ENCODE measurements at places on chromosomes 2 and 18. TPM values are rescaled to one million over a fixed set of nuclear protein-coding genes. Genes with fewer than 3 reads are reported as not detected.

The RAB11FIP5 gene
- polyA plus RNA-seq, result 9.0 TPM

The DAW1 gene
- polyA plus RNA-seq, result not detected

The MYO5B gene
- 3.0 TPM for polyA plus RNA-seq

The CIB4 gene
- polyA plus RNA-seq, result not detected

The RAB6C gene
- polyA plus RNA-seq, result not detected

The CGREF1 gene
- 0.99 TPM for polyA plus RNA-seq

The GALNT1 gene
- 113 TPM for polyA plus RNA-seq

The SALL3 gene
- 0.09 TPM for polyA plus RNA-seq

The ACVR1C gene
- polyA plus RNA-seq, result not detected

The DQX1 gene
- polyA plus RNA-seq, result 0.67 TPM

The KCNE4 gene
- polyA plus RNA-seq, result 0.71 TPM

The PJVK gene
- polyA plus RNA-seq, result 13.3 TPM

The ARHGAP25 gene
- polyA plus RNA-seq, result 7.8 TPM

The PPIG gene
- 87.5 TPM for polyA plus RNA-seq

The RAB27B gene
- polyA plus RNA-seq, result 0.59 TPM

The MAPK4 gene
- polyA plus RNA-seq, result 45.4 TPM

The TM4SF20 gene
- polyA plus RNA-seq, result 0.19 TPM

The NBAS gene
- 32.4 TPM for polyA plus RNA-seq

The PIEZO2 gene
- 0.42 TPM for polyA plus RNA-seq

The MTCL1 gene
- polyA plus RNA-seq, result 1.8 TPM

The KHK gene
- 19.2 TPM for polyA plus RNA-seq

The GCG gene
- not detected for polyA plus RNA-seq

The ARHGEF33 gene
- polyA plus RNA-seq, result 1.00 TPM

The XDH gene
- polyA plus RNA-seq, result 0.17 TPM

The RESP18 gene
- polyA plus RNA-seq, result not detected

The FOXI3 gene
- not detected for polyA plus RNA-seq

The AOX1 gene
- polyA plus RNA-seq, result not detected

The GALNT3 gene
- not detected for polyA plus RNA-seq

The AGPS gene
- polyA plus RNA-seq, result 24.2 TPM

The NAT8 gene
- not detected for polyA plus RNA-seq

The NT5DC4 gene
- polyA plus RNA-seq, result not detected

The FSHR gene
- polyA plus RNA-seq, result 2.2 TPM

The CYS1 gene
- polyA plus RNA-seq, result 0.10 TPM

The CBLN2 gene
- polyA plus RNA-seq, result 1.0 TPM

The NR4A2 gene
- 0.35 TPM for polyA plus RNA-seq

The ZSWIM2 gene
- polyA plus RNA-seq, result not detected

The LCLAT1 gene
- polyA plus RNA-seq, result 25.5 TPM

The SYT4 gene
- polyA plus RNA-seq, result not detected

The SPDYA gene
- polyA plus RNA-seq, result 2.1 TPM

The TOGARAM2 gene
- not detected for polyA plus RNA-seq

The CYP1B1 gene
- polyA plus RNA-seq, result 0.06 TPM

The SERPINB7 gene
- 0.24 TPM for polyA plus RNA-seq

The GAD1 gene
- 0.39 TPM for polyA plus RNA-seq

The CWC22 gene
- 21.2 TPM for polyA plus RNA-seq

The MYL1 gene
- polyA plus RNA-seq, result 10.5 TPM

The SATB2 gene
- polyA plus RNA-seq, result 0.89 TPM

The ANKRD30BL gene
- polyA plus RNA-seq, result not detected

The UGT1A9 gene
- not detected for polyA plus RNA-seq

The SERPINB4 gene
- not detected for polyA plus RNA-seq
